ENCODE measurements at places on chromosomes 7 and 10.

- DNase-seq: no peak
These were observed at the start of gene EPHB4 for GRCh38 chr7:100827330-100828226. EPHB4 (minus strand) TSS chr7:100827523; CDS start chr7:100827030, 493 bp downstream.

GRCh38 chr7:121572615-121573014, 176.5 kb upstream of the FAM3C start:
- no peak for DNase-seq

DNA sequence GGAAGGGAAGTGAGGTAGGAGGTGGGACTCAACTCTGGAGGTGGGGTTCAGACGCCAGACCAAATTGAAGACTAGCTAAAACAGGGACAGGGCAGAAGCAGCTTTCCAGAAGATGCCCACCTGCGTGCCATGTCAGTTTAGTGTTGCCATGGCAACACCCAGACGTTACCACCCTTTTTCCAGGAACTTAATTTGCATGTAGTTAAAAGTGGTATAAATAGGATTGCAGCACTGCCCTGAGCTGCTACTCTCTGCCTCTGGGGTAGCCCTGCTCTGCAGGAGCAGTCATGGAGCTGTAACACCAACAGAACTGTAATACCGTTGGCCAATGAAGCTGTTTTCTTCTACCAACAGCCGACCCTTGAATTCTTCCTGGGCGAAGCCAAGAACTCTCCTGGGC, 93.8 kb downstream of the PRKCQ start:
- no peak for DNase-seq

- DNase-seq: no peak
These were observed 56.0 kb downstream of the UBE2H start for GRCh38 chr7:129896568-129897382.

DNA sequence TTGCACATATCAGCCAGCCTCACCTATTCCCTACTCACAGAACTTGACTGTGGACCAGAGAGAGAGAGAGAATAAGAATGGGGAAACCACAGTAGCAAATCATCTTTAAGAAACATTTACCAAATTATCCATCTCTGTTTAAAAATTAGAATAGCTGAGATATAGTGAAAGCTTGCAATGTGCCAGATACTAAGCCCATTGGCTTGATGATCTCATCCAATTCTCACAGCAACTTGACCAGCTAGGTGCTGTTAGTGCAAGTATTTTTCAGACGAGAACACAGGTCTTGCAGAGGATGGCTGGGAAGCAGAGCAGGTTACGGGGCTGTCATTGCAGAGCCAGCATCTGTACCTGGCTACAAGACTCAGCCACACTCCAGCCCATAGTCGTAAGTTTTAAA, 50.9 kb downstream of the KLF6 start:
- no peak for DNase-seq

DNA sequence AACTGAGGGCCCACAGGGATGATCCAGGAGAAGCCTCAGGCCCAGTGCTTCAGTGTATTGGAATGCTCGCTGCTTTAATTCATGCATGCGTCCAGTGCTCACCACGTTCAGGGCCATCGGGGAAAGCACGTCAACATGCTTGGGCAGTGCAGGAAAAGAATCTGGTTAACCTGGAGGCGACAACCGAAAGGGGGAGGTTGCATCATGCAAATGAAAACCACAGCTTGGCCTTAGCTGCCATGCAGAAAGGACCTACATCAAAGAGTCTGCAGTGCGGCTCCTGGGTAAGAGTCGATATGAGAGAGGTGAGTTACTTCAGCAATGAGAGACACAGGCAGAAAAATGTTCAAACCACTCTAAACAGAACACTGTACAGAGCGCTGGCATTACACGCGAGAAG, 440.1 kb downstream of the KCNMA1 start:
- DNase-seq: no peak

DNA sequence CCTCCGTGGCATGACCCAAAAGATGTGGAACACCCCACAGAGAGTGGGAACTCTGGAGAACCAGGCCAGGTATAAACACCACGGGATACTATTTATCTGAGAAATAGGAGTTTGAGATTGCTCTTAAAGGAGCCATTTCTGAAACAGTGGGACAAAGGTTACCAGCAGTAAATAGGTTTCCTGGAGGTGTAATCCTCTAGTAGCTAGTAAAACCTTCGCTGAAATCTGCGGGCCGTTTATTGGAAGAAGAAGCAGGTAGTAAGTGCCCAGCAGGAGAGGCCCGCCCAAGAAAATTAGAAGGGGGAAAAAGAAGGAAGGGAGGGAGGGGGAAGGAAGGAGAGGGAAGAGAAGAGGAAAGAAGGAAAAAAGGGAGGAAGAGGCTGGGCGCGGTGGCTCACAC, 51.6 kb downstream of the CHST3 start:
- DNase-seq: no peak

- no peak for DNase-seq
These were observed 204.1 kb upstream of the NFE2L3 start for GRCh38 chr7:25947669-25948516.

GRCh38 chr10:12766223-12766622, 235.3 kb downstream of the CCDC3 start:
- no peak for DNase-seq

DNA sequence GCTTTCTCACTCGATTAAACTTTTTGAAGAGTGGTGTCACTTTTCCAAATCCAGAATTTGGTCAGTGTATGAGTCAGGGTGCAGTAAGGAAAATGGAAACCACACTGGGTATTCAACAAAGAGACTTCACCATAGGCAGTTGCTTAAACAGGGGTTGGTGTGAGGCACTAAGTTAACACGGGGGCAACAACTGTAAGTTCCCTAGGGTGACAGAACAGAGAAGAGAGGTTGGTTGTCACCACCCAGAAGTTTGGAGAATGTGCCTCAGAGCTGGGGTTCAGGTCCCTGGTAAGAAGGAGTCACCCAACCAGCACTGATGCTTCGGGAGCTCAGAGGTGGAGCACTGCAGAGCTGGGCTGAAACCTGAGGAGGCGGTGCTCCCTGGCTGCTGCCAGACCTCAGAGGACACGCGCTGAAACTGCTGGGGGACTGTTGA, 170.4 kb downstream of the ARID5B start:
- DNase-seq: no peak

- DNase-seq: no peak
These were observed 33.9 kb downstream of the AKR1C8 start for GRCh38 chr10:5151076-5151475.

DNA sequence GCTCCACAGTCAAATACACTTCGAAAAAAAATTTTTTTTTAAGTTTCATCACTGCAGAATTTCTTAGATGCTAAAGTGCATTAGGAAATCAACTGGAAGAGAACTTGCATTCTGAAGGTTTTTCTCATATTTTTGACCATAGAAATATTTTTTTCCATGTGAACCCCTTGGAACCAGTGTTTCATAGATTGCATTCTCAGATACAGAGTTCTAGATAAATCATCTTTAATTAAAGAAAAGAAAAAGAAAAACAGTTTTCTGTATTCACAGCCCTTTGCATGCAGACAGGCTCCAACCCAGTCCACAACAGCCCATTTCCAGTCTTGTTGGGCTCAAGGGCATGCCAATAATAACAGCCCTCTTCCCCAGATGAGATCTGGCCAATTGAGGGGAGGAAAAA, 75.5 kb upstream of the RPA3 start:
- no peak for DNase-seq

- DNase-seq: no peak
These were observed 58.9 kb upstream of the LBX1 start for GRCh38 chr10:101287997-101288635.

GRCh38 chr7:17682586-17682985, 257.7 kb downstream of the SNX13 start:
- no peak for DNase-seq

DNA sequence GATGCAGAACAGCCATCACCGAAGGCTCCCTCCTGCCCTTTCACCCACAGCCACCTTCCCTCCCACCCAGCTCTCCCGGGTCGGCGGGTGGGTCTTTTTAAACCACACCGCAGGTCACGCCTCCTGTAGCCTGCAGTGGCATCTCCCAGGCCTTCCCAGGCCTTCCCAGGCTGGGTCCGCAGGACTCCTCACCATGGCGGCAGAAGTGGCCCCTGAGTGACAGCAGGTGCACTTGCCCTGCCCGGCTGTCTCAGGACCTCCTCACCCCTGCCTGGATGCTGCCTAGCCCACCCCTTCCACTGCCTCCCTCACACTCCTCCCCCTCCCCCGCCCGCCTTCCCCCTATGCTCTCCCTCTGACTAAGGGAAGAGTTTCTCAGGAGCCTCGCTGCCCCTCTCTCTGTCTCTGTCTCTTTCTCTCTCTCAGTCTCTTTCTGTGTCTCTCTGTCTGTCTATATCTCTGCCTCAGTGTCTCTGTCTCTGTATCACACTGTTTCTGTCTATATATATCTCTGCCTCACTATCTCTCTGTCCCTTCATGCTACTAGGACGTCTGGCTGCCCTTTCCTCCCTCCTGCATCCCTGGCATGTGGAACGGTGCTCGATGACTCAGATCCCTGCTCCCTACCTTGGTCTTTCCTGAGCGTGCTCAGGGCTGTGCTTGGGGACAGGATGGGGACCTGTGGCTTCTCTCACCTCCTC, 57.5 kb downstream of the GLRX3 start:
- DNase-seq: no peak

DNA sequence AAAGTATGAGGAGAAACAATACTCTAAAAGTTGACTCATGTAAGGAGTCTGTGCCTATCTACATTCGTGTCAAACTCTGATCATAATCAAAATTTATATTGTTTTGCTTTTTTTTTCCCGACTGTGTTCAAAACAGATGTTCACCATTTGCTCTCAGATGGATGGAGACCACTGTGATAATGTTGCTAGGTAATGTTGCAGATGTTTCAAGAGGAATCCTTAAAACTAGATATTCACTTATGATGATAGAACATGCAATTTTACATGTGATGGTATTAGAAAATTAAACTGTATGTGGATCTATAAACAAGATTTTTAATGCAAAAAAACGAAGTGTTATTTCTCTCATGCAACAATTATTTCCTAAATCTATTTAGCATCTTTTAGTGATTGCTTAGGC, 1080.1 kb downstream of the REEP3 start:
- DNase-seq: no peak

- DNase-seq: no peak
These were observed 91.3 kb upstream of the NPY start for GRCh38 chr7:24192691-24193090.

GRCh38 chr7:155694851-155695250, 50.4 kb downstream of the RBM33 start:
- DNase-seq: no peak

GRCh38 chr7:101426303-101427011, 63.8 kb downstream of the COL26A1 start:
- DNase-seq: no peak

GRCh38 chr10:71201849-71202248, 10.5 kb upstream of the UNC5B start:
- DNase-seq: no peak

GRCh38 chr7:144527051-144527471, 123.6 kb upstream of the NOBOX start:
- no peak for DNase-seq

- no peak for DNase-seq
These were observed 309.0 kb downstream of the GPAM start for GRCh38 chr10:111874576-111874975.

DNA sequence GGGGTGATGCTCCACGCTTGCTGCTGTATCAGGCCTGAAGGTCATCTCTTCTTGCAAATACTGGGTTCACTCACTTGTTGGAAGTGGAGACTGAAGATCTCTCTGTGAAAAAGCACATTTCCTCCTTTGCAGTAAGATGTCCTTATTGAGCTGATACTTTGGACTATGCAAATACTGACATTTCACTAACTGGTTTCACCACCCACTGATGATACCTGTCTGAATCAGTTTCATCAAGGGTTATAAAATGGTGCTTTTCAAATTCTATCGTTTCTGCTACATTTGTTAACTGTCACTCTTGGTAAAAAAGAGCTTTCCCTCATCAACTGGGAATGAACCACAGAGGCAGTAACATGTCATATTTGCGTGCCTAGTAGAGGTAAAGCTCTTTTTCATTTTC, 35.5 kb downstream of the RAB19 start:
- no peak for DNase-seq

GRCh38 chr7:135463908-135464307, 46.0 kb downstream of the CNOT4 start:
- no peak for DNase-seq

- DNase-seq: no peak
These were observed 18.9 kb downstream of the LMOD2 start for GRCh38 chr7:123674399-123675180.

GRCh38 chr7:31603046-31603445, 84.0 kb upstream of the PPP1R17 start:
- no peak for DNase-seq

GRCh38 chr10:51886438-51887068, 187.2 kb upstream of the CSTF2T start:
- no peak for DNase-seq

- DNase-seq: no peak
These were observed 27.9 kb downstream of the C7orf25 start for GRCh38 chr7:42883950-42884349.

DNA sequence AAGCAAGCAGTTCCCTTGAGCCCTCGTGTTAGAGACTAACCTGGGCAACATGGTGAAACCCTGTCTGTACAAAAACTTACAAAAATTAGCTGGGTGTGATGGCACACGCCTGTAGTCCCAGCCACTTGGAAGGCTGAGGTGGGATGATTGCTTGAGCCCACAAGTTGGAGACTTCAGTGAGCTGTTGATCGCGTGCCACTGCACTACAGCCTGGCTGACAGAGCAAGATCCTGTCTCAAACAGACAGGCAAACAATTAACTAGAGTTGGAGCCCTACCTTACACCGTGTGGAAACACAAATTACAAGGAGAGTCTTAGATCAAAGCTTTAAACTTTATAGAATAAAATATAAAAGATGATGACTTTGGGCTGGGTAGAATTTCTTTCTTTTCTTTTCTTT, 219.5 kb downstream of the CUX1 start:
- DNase-seq: no peak

- DNase-seq: no peak
These were observed 806.5 kb downstream of the PHTF2 start for GRCh38 chr7:78605119-78605518.

GRCh38 chr10:114931072-114931679, 6.8 kb upstream of the TRUB1 start:
- DNase-seq: no peak

- no peak for DNase-seq
These were observed 30.8 kb downstream of the SCD start for GRCh38 chr10:100377830-100378229.

- DNase-seq: no peak
These were observed 17.8 kb downstream of the SCD start for GRCh38 chr10:100364735-100365391.

- DNase-seq: no peak
These were observed 265.5 kb upstream of the FERD3L start for GRCh38 chr7:19410691-19411090.
